ENCODE measurements at places on chromosomes 5 and 9. TPM values are rescaled to one million over a fixed set of nuclear protein-coding genes. Genes with fewer than 3 reads are reported as not detected.

The GCNT4 gene
- 0.19 TPM for total RNA-seq

The CNTLN gene
- 9.7 TPM for total RNA-seq

The NRG2 gene
- 3.5 TPM for total RNA-seq

The PAEP gene
- total RNA-seq, result not detected

The CDH6 gene
- total RNA-seq, result not detected

The HAPLN1 gene
- 35.6 TPM for total RNA-seq

The PCDHA13 gene
- total RNA-seq, result not detected

The EIF4E1B gene
- not detected for total RNA-seq

The ENTREP1 gene
- total RNA-seq, result 1.7 TPM

The TTC39B gene
- 2.8 TPM for total RNA-seq
